ENCODE measurements at places on chromosomes 1 and 21.

DNA sequence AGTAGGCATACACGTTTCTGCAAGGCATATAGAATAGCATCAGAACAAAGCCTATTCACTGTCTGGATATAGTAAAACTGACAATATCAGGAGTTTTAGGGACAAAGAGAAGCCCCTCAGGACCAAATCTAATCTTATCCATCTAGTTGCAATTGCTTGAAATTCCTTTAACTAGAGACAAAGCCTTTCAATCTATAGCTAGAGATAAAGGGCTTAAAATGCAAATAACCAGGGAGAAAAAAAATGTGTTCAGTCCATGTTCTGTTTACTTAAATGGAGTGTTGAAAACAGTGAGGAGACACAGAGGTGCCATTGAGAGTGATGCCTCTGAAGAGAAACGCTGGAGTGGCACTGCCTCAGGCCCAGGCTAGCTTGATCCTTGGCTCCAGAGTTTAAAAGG is 286.1 kb downstream of the DPYD start:
- no peak for DNase-seq

DNA sequence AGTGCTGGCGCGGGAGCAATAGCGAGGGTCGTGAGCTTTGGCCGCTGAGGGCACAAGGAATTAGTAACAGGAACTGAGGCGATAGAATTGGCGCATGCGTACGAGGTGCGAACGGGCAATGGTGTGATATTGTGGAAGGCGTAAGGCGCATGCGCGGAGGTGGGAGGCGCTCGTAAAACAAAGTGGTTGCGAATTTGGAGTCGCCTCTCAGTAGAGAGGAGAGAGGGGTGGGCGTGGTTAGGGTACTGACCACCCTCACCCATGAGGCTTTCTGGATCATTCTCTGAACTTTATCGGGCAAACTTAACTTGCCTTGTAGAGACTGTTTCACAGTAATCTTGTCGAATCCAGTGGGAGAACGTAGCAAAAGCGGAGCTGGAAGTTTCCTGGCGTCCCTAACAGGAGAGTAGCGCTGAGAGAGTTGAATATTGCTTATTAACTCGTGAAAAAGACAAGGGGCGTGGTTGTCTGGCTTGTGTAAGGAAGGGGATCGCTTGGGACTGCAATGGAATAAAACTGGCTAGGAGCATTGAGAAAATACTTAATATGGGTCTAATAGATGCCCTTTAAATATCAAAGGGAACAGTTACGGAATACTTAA is 427 bp downstream of the CKS1B start:
- DNase-seq, result peak; percentile 91

DNA sequence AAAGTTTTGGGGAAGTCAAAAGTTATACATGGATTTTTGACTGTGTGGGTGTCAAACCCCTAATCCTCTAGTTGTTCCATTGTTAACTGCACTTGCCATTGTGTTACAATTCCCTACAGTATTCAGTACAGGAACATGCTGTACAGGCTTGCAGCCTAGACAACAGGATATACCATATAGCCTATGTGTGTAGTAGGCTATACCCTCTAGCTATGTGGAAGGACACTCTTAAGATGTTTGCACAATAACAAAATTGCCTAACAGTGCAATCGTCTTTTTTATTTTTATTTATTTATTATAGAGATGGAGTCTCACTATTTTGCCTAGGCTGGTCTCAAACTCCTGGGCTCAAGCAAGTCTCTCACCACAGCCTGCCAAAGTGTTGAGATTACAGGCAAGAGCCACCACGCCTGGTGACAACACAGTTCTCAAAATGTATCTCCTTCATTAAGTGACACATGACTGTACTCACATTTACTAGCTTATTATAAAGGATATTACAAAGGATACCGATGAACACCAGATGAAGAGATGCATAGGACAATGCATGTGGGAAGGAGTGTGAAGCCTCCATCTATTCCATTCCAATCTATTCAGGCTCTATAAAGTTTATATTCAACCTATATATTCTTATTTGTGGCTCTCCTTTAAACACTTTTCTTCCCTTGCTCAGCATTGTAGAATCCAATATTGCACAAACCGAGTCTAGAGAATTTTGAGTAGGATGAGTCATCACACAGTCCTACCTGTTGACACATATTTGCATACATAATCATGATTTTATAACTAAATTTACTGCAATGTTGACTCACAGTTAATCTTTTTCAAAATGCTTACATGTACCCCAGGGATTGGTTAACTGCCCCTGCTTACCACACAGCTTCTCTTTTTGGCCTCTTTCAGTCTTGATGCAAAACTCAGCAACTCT is 28.4 kb upstream of the CEP350 start:
- no peak for DNase-seq

DNA sequence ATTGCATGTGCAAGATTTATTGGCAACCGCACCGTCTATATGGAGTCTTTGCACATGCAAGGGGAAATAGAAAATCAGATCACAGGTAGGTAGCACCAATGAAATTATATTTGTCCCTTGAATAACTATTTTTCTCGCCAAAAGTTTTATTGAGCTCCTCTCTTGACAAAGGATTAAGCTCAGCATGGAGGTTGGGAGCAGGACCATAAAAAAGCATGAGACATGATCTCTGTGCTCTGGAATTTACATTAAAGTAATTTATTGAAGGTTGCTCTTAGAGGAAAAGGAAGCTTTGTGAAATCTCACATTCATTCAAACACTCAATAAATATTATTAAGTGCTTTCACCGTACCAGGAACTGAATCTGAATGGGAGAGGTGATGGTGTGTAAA is 66.0 kb upstream of the UBE2U start:
- DNase-seq, result no peak

- DNase-seq, result no peak
Observed at GRCh38 chr21:46500224-46500861, 41.7 kb downstream of the DIP2A start.

DNA sequence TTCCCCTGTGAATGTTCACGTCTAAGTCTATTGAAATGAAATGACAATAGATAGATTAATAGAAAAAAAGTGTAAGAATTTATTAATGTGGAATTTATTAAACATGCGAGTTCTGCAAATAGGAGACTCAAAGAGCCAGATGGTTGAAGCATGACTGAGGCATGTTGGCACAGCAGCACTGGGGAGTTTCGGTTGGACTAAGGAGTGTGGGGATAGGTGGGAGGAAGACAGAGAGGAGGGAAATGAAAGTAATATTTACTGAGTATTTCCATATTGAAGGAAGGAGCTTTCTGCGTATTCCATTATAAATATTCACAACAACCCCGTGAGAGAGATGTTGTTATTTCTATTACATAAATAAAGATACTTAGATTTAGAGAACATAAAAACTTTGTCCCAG is 79.5 kb upstream of the ZNF644 start:
- no peak for DNase-seq

- DNase-seq, result no peak
Observed at GRCh38 chr21:24265987-24266386, 1341.3 kb downstream of the MRPL39 start.

- DNase-seq, result no peak
Observed at GRCh38 chr1:114668784-114669561, 876 bp downstream of the DENND2C start.

DNA sequence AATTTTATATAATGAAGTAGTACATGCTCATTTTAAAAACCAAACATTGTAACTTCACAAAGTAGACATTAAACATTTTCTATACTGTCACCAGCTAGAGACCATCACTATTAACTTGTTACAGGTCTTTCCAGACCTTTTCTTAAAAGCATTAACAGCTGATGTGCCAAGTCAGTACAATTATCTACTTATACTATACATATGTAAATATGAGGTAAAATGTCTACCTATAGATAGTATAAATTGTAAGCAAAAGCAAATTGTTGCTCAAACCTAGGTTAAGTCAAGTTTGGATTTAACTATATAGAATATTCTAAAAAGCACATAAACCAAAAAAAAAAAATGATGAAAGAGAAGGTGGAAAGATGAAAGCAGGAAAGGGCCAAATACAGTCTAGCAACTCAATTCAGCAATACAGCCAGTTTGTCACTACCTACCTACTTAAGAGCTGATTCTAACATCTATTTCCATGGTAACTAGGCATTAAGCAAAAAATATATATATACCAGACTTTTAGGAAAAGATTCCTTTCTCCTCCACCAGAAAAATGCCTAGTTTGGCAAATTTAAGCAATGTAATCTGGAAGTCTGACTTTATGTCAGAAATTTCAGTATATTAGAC is 34.5 kb downstream of the ARID4B start:
- DNase-seq, result no peak

DNA sequence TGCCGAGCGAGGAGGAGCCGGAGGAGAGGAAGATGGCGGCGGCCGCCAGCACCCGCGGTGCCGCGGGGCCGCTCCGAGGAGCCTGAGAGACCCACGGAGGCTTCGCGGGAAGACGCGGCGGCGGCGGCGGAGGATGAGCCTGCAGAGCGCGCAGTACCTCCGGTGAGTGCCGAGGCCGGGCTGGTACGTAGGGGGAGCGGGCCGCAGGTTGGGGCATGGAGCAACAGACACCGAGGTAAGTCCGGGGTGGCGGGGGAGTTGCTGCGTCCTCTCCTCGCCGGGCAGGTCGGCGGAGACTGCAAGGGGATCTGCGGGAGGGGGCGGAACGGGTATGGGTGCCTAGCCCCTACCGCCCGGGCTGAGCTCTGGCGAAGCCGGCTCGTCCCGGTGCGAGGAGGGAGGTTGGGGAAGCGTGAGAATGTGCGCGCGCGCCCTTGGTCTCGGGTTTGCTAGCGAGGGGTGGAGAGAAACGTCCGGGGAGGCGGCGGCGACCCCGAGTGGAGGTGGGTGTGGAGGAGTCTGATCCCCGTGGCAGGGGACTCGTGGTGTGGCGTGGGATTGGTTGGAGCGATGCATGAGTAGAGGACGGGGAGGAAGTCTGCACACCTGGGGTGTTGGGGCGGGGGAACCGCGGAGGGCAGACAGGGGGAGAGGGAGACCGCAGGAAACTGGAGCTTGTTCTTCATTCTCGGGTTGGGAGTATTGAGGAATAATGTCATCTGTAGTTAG is at the start of gene SMG7:
Gene SMG7 (plus strand): TSS at position 12 of the 729 bp plus-strand sequence. CDS start 122 bp downstream, at position 134.
- peak; percentile 8 for DNase-seq

- no peak for DNase-seq
Observed at GRCh38 chr1:162987866-162988265, 81.3 kb upstream of the RGS4 start.

- DNase-seq, result no peak
Observed at GRCh38 chr1:53254011-53254640, 15.8 kb upstream of the MAGOH start.

DNA sequence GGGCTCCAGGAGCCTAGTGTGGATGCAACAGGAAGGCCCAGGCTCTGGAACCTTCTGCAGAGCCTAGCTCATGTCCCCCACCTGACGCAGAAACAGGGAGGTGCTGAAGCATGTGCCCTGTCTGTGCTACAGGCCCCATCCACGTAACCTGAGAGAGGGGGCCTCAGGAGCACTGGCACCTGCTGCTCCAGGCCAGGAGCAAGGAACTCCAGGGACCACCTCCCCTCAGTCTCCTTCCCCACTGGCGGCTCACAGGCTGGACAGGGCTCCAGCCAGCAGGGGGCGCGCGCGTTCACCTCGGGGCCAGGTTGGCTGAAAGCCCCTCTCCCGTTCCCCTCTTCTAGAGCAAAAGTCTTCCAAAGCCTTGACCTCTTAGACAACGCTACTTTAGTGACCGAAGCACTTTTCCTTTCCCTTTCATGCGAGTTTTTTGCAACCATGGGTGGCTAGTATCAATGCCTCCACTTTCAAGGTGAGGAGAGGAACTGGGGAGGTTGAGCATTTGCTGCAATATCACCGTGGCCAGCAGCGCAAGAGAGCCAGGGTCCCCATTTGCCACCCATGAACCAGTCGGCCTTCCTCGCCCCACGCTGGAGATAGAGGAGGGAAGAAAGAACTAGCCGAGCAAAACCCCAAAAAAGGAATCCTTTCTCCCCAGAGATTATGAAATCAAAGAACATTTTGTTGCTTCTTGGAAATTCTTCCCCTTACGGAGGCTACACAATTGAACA is 52.4 kb upstream of the GPR157 start:
- no peak for DNase-seq

- peak; percentile 87 for DNase-seq
Observed at GRCh38 chr1:118504221-118504644, 319.2 kb upstream of the SPAG17 start.

DNA sequence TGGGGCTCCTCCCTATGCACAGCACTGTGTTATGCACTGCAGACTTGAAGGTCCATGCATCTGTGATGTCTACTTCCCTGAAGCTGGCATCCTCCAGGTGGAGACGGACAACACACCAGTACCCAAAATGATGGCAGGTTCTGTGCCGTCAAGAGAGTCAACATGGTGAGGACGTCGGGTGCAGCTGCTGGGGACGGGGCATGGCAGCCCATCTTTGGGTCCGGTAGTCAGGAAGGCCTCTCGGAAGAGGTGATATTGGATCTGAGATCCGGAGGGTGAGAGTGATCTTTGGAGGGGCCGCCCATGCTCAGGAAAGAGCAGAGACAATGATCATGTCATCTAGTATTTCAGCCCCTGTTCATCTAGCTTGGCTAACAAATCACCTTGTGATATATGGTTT is 104.1 kb downstream of the RIPK4 start:
- no peak for DNase-seq

DNA sequence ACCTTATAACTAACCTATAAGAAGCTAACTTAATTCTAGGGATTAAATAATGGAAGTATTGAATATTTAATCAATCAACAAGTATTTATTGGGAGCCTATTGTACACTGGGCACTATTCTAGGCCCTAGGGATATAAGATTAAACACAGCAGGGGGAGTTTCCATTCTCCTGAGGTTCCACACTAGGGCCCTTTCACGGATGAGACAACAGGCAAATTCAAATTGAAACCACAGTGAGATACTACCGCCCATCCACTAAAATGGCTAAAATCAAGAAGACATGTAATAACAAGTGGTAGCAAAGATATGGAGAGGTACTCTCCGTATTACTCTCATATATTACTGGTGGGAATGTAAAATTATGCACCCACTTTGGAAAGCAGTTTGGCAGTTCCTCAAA is 674.4 kb downstream of the KIF26B start:
- no peak for DNase-seq

DNA sequence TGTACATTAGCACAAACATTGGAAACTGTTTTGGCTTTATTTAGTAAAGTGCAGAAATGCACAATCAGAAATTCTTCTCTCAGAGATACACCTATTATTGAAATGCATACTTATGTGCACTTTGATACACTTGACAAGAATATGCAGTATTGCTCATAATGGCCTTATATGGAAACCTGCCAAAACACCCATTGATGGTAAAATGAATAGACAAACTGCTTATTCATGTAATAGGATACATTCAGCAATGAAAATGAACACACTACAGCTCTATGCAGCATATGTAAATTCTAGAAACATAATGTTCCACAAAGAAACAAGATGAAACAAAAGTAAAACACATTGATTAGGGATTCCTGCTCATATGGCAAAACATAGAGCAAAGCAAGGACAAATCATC is 223.9 kb downstream of the S1PR1 start:
- DNase-seq, result no peak

- DNase-seq, result no peak
Observed at GRCh38 chr1:236821091-236821627, 26.1 kb downstream of the MTR start.
